ENCODE measurements at places on chromosomes 6 and 20. TPM values are rescaled to one million over a fixed set of nuclear protein-coding genes. Genes with fewer than 3 reads are reported as not detected.

- H3K4me3 ChIP-seq: no peak overlapping the region
- no peaks in the 10 kb centered on the region for H3K27me3 ChIP-seq
- H3K27ac ChIP-seq: peak overlapping the region; percentile 11
- DNase-seq: no peak
Measured at GRCh38 chr6:111761783-111762312, 111.4 kb downstream of the FYN start.

GRCh38 chr20:48808382-48809034 lies 19.3 kb downstream of the PREX1 start:
- no peak overlapping the region for H3K4me3 ChIP-seq
- H3K36me3 ChIP-seq: no peaks in the 10 kb centered on the region
- no peak overlapping the region for H3K27ac ChIP-seq
- no peak for DNase-seq
- H3K4me1 ChIP-seq: peaks cover 20% of the 10 kb centered on the region

DNA sequence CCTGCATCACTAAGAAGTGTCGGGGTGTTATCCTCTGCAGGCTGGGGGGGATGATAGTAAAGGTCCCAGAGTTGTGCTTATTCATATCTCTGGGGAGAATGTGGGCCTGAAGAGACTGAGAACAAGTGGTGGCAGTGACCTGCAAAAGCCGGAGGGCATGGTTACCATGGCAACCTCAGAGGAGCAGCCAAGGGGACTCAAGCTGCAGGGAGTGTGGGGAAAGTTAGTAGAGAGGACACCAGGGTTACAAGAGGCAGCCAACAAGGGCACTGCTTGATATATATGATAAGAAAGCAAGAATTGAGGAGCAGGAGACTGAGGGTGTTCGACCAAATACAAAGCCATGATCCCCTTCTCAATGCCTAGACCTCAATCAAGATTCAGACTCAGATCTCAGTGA lies 46.1 kb downstream of the HLA-F start:
- H3K4me3 ChIP-seq: no peak overlapping the region
- no peaks in the 10 kb centered on the region for H3K36me3 ChIP-seq
- no peaks in the 10 kb centered on the region for H3K27me3 ChIP-seq
- no peak overlapping the region for H3K27ac ChIP-seq
- no peak for DNase-seq

GRCh38 chr20:47578543-47578942 lies 76.9 kb downstream of the NCOA3 start:
- no peak overlapping the region for H3K27ac ChIP-seq
- no peak overlapping the region for H3K4me3 ChIP-seq
- no peaks in the 10 kb centered on the region for H3K36me3 ChIP-seq
- no peaks in the 10 kb centered on the region for H3K27me3 ChIP-seq
- DNase-seq: no peak

- no peaks in the 10 kb centered on the region for H3K27me3 ChIP-seq
- no peaks in the 10 kb centered on the region for H3K36me3 ChIP-seq
- H3K27ac ChIP-seq: no peak overlapping the region
- no peak for DNase-seq
- H3K4me3 ChIP-seq: peak overlapping the region; percentile 51
Measured at GRCh38 chr6:73180763-73181619, 44.3 kb downstream of the KHDC1L start.

- H3K27ac ChIP-seq: no peak overlapping the region
- H3K27me3 ChIP-seq: no peaks in the 10 kb centered on the region
- no peaks in the 10 kb centered on the region for H3K36me3 ChIP-seq
- peaks cover 22% of the 10 kb centered on the region for H3K4me1 ChIP-seq
- no peak overlapping the region for H3K4me3 ChIP-seq
Measured at GRCh38 chr20:43939762-43940121, 25.1 kb downstream of the TOX2 start.

GRCh38 chr6:35140639-35141006 lies 516 bp downstream of the TCP11 start:
- no peak for DNase-seq
- H3K27me3 ChIP-seq: no peaks in the 10 kb centered on the region
- no peaks in the 10 kb centered on the region for H3K36me3 ChIP-seq
- no peak overlapping the region for H3K27ac ChIP-seq

DNA sequence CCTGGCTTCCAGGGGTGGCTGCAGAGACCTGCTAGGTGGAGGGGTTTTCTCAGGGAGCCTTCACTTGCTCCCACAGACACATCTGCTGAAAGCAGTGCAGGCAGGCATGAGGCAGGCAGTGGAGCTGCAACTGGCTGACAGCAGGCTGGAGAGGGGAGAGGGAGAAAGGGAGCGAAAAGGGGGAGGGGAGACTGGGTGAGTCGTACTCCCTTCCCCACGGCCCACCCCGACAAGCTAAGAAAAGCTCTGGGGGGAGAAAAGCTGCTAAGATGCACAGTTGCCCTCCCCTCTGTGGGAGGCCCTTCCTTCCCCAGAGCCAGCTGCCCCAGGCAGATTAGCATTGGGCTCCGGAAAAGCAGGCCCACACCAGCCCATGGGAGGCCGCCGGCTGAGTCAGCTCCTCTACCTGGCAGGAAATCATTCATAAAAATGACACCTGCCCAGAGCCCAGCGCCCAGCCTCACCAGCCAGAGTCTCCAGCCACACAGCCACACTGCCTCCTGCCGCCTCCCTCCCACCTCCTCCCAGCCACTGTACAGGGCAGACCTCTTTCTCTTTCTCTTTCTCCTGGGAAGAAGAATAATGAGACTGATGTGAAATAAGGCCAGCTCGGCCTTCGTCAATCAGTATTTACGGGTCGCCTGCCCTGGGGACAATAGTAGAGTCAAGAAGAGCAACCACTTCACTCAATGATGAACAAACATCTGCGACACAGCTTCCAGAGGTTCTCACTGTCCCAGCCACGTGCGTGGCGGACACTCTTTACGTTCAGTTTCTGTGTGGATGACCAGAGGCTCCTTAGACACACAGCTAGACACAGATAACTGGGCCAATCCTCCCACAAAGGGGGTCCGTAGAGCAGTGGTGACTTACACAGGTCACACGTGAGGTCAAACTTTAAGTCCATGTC lies 7.7 kb upstream of the C20orf203 start:
- no peak for DNase-seq
- H3K27me3 ChIP-seq: no peaks in the 10 kb centered on the region
- H3K4me1 ChIP-seq: no peaks in the 10 kb centered on the region
- no peak overlapping the region for H3K4me3 ChIP-seq

GJA10 gene
- not detected for total RNA-seq

DEF6 gene
- 4.7 TPM for total RNA-seq

MATN4 gene
- total RNA-seq: 0.33 TPM

Data from esophagus muscularis mucosa (tissue), 4 donors.